ENCODE measurements at places on chromosomes 3 and 15.

DNA sequence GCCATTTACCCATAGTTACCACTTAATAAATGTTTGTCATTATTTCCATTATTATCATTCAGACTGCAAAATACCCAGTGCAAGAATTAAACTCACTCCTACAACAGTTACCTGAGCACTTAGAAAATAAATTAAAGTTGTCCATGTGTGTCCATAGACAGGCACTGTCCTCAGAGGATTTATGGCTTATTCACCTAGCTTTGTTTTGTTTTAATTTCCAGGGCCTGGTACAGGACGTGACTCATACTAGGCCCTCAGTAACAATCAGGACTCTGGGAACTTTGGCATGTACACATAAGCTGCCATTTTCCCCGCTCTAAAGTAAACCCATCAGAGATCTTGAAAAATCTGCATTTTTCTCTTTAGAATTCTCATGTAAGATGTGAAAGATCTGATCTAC, 458.5 kb upstream of the ARRDC4 start:
- no peak for DNase-seq

DNA sequence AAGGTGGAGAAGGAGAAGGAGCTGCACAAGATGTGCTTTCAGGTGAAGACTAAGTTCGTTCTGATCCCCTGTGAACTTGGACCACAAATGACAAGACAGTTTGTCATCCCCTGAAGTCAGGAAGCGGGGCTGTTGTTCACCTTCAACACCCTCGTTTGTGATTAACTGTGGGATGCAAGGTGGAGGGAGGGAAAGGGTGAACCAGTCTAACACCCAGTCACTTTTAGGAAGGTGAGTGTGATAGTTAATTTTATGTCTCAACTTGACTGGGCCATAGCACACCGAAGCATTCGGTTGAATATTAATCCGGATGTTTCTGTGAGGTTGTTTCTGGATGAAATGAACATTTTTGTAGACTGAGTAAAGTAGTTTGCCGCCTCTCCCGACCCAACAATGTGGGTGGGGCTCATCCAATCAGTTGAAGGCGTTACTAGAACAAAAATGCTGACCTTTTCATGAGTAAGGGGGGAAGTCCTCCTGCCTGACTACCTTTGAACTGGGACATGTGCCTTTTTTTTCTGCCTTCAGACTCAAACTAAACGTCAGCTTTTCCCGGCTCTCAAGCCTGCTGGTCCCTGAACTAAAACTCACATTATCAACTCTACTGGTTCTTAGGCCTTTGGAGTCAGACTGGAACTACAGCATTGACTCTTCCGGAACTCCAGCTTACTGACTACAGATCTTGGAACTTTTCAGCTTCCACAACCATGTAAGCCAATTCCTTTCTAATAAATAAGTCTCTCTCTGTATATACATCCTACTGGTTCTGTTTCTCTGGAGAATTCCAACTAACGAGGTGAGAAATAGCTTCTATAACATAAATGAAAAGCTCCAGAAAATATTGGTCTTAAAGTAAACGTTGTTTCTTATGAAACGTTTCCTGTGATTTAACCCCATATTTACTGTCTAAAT, 264.0 kb upstream of the SLITRK3 start:
- no peak for DNase-seq

DNA sequence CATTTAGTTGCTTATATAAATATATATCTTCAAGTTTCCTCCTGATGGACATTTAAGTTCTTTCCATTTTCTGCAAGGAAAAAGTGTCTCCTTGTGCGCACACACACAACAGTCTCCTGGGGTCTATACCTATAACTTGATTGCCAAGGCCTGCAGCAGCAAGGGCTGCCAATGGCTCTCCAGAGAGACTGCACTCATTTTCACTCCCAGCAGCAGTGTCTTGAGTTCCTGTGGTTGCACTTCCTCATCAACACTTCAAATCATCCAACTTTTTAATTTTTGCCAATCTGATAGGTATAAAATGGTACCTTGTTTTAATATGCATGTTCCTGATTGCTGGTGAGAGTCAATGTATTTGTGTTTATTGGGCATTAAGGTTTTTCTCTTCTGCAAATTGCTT, 23.1 kb downstream of the TNFAIP8L3 start:
- DNase-seq: no peak

DNA sequence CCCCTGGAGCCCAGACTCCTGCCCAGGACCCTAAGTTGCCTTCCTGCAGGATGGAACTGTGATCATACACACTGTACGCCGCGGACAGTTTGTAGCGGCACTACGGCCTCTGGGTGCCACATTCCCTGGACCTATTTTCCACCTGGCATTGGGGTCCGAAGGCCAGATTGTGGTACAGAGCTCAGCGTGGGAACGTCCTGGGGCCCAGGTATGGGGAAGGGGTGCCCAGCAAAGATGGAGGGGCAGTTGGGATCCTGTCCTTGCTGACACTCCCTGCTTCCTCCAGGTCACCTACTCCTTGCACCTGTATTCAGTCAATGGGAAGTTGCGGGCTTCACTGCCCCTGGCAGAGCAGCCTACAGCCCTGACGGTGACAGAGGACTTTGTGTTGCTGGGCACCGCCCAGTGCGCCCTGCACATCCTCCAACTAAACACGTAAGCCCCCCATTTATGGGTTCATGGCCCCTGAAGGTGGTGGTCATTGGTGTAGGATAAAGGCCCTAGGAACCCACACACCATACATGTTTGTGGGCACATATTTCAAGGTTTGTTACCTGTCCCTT, 28.8 kb downstream of the NBEAL2 start:
- no peak for DNase-seq

DNA sequence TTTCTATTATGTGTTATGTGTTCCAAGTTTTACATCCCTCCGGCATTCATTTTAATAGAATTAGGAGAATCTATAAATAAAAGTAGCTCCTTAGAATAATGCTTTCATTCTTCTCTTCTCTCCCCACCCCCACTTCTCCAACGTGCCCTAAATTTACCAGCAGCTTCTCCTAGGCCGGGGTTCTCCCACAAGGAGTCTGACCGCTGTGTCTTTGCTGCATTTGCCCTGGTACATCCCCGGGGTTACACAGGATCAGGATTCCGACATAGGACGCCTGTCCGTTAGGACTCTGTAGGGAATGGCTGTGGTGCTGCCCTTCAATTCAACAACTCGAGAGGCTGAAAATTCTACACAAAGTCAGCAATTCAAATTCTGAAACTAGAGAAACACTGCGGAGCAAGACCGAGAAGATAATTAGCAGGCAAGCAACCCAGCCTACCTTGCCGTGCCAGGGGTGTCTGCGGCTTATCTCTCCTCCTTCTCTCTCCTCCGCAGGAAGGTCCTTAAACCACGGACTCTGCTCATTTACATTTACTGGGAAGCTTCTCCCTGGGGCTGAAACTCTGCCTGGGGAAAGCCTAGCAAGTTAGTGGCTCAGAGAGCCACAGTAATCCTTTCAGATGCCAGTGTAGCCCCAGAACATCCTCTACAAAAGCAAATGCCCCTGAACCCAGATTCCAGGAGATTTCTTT, 18.8 kb downstream of the PCSK6 start:
- DNase-seq: no peak

GRCh38 chr3:43736558-43737440, 46.1 kb downstream of the ABHD5 start:
- DNase-seq: no peak

GRCh38 chr3:71252466-71252865, 331.1 kb downstream of the FOXP1 start:
- no peak for DNase-seq

Measured in activated T-helper 9 cell treated with anti-CD3 and anti-CD28 coated beads, Interleukin-2, amount 50 U/mL, for 16 hours (primary cell).